Spleen (tissue), 13 donors: ENCODE measurements at places on chromosomes 16 and 17. TPM values are rescaled to one million over a fixed set of nuclear protein-coding genes. Genes with fewer than 3 reads are reported as not detected.
A peak's percentile ranks its signal among the peaks of the same experiment; 100 is the strongest.

GRCh38 chr17:46154151-46154816, 38.9 kb downstream of the KANSL1 start:
- H3K4me1 ChIP-seq, result peaks cover 100% of the 10 kb centered on the region
- peak overlapping the region; percentile 51 for H3K27ac ChIP-seq
- H3K4me3 ChIP-seq, result peak overlapping the region; percentile 21
- H3K27me3 ChIP-seq, result no peaks in the 10 kb centered on the region
- no peak for DNase-seq

DNA sequence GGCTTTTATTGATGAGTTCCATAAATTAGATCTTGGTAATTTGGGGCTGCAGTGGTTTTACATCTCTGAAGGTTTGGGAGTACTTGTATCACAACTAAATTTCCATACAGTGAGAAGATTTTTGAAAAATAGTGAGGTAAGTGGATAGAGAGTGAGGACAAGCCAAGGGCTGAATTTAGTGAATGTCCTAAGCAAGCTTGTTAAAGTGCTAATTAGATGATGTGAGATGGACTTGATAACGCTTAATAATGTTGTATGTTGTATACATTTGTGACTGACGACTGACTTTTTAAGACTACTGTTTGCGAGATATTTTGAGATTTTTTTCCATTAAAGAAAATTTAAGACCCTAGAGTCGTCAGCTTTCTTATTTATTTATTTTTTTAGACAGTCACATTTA, 3.9 kb downstream of the NFATC3 start:
- peaks cover 79% of the 10 kb centered on the region for H3K4me1 ChIP-seq
- no peak overlapping the region for H3K27ac ChIP-seq

The BEAN1 gene
- not detected for total RNA-seq

The SLFN14 gene
- 0.52 TPM for total RNA-seq

GRCh38 chr16:22052980-22053379, 39.4 kb upstream of the VWA3A start:
- no peak overlapping the region for H3K4me3 ChIP-seq
- DNase-seq, result no peak
- no peaks in the 10 kb centered on the region for H3K27me3 ChIP-seq
- no peaks in the 10 kb centered on the region for H3K4me1 ChIP-seq

The NDEL1 gene
- total RNA-seq, result 141 TPM

The EXOC3L1 gene
- 73.2 TPM for total RNA-seq

GRCh38 chr17:73508057-73508930, 136.0 kb downstream of the SDK2 start:
- no peak for DNase-seq
- H3K4me3 ChIP-seq, result no peak overlapping the region
- peaks cover 4% of the 10 kb centered on the region for H3K4me1 ChIP-seq
- no peaks in the 10 kb centered on the region for H3K27me3 ChIP-seq

The KRT33B gene
- total RNA-seq, result not detected

DNA sequence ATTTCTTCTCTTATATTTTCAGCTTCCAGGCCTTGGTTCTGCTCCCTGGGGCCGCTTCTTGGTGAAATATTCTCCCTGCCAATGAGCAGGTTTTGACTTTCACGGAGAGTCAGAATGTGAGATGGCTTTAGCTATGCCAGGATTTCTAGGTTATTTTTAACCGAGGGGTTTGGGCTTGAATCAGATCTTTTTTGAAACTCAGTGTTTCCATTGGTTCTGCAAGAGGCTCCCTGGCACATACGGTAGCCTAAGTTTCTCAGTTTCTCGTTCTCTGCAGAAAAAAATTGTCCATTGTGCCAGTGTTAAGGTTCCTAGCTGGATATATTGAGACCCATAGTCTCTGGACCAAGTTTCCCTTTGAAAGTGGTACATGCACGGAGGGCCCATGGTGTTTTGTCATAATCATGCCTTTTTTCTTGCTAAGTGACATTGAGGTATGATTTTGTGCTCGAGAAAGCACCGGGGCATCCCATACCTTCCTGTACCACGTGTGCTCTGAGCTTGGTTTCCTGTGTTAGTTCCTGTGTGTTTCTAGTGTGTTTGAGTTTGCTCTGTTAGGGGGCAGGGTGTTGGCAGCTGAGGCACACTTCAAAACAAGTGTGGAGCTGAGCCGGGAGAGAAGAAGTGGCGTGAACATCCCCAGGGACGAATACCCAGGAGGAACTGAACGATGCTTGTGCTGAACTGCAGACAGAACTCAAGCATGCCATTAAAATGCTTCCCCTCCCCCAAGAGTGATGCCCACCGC, 127.2 kb downstream of the HS3ST3B1 start:
- peak; percentile 77 for DNase-seq
- peak overlapping the region; percentile 89 for H3K27ac ChIP-seq
- no peaks in the 10 kb centered on the region for H3K36me3 ChIP-seq
- H3K4me1 ChIP-seq, result peaks cover 41% of the 10 kb centered on the region
- peak overlapping the region; percentile 64 for H3K4me3 ChIP-seq

The RNF213 gene
- total RNA-seq, result 303 TPM

GRCh38 chr17:41512546-41513167, 6.0 kb downstream of the KRT15 start:
- no peak overlapping the region for H3K27ac ChIP-seq
- no peaks in the 10 kb centered on the region for H3K4me1 ChIP-seq
- H3K36me3 ChIP-seq, result no peaks in the 10 kb centered on the region
- H3K4me3 ChIP-seq, result no peak overlapping the region
- no peak for DNase-seq

DNA sequence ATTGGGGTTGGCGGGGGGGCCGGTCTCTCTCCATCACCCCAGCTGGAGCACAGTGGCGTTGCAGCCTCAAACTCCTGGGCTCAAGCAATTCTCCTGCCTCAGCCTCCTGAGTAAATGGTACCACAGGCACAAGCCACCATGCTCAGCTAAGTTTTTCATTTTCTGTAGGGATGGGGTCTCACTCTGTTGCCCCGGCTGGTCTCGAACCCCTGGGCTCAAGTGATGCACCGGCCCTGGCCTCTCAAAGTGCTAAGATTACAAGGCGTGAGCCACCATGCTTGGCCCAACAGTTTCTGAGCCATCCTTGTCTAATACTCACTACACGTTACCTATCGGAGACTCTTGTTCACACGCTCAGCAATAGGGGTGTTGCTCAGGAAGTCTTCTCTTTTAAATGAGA, 11.6 kb downstream of the WDR59 start:
- no peak overlapping the region for H3K4me3 ChIP-seq
- no peaks in the 10 kb centered on the region for H3K27me3 ChIP-seq
- no peaks in the 10 kb centered on the region for H3K4me1 ChIP-seq
- H3K36me3 ChIP-seq, result no peaks in the 10 kb centered on the region
- DNase-seq, result peak; percentile 15

The ARMC7 gene
- 14.1 TPM for total RNA-seq

GRCh38 chr17:36597226-36597625, 4.2 kb upstream of the MRM1 start:
- H3K27me3 ChIP-seq, result no peaks in the 10 kb centered on the region
- no peak for DNase-seq
- no peak overlapping the region for H3K27ac ChIP-seq
- H3K4me1 ChIP-seq, result peaks cover 13% of the 10 kb centered on the region

The PLK1 gene
- total RNA-seq, result 16.6 TPM

The MT4 gene
- total RNA-seq, result not detected

DNA sequence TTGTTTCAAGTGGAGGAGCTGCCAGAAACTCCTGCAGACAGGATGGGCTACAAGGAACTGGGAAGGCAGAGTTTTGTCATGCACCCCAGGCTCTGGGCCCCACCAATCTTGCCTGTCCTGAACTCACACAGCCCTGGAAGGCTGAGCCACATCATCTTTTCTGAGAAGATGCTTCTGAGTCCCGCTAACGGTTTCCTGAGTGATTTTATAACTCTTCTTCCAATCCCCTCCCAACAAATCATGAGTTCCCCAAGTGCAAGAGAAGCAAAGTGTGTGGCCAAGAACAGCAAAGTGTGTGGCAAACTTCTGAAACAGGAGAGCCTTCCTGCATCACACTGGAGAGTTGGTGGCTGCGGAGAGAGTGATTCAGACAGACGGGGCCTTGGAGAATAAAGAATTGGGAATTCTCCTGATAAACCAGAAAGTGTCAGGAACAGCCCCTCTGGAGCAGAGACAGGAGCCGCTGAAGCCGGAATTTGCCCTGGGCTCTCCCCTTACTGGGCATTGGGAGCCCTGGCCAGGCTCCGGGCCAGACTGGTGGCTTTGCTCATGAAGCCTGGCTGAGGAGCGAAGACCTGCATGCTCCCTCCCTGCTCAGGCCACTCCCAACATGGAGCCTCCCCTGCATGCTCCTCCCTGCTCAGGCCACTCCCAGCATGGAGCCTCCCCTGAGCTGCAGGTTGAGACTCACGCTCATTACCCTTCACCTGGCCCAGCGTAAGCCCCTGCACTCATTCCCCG, 47.2 kb downstream of the PITPNM3 start:
- H3K4me1 ChIP-seq, result peaks cover 24% of the 10 kb centered on the region
- H3K27ac ChIP-seq, result no peak overlapping the region
- H3K36me3 ChIP-seq, result no peaks in the 10 kb centered on the region
- no peaks in the 10 kb centered on the region for H3K27me3 ChIP-seq
- DNase-seq, result no peak

DNA sequence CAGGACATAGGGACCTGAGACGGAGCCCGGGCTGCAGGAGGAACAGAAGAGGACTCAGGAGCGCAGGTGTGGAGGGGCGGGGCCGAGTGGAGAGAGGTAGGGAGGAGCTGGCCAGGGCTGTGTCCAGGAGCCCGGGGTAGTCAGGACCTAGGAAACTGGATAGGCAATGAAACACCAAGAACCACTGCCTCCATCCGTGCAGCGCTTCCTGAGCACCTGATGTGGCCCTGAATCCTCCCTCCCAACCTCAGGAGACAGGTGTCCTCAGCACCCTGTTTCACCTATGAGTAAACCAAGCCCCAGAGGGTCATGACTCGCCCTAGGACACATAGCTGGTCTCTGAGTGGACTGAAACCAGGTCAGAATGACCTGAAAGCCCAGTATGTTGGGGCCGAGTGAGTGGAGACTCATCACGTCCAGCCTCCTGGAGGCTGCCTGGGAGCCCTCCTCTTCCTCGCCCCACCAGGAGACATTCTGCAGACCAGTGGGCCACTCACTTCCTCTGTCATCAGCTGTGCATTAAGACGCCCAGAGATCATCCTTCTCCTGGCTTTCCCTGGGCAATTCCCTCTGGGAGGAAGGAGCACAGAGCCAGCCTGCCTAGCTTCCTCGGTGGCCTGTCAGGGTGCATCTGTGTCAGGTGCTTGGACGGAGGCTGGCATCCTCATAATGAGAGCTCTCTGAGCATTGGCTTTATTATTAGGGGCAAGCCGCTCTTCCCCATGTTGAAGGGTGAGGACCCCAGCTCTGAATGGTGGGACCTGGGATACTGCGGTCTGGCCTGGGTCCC, 72.8 kb downstream of the SCNN1B start:
- no peaks in the 10 kb centered on the region for H3K36me3 ChIP-seq
- H3K4me1 ChIP-seq, result no peaks in the 10 kb centered on the region
- no peak overlapping the region for H3K27ac ChIP-seq
- peaks cover 12% of the 10 kb centered on the region for H3K27me3 ChIP-seq
- peak; percentile 57 for DNase-seq

The BCO1 gene
- not detected for total RNA-seq

DNA sequence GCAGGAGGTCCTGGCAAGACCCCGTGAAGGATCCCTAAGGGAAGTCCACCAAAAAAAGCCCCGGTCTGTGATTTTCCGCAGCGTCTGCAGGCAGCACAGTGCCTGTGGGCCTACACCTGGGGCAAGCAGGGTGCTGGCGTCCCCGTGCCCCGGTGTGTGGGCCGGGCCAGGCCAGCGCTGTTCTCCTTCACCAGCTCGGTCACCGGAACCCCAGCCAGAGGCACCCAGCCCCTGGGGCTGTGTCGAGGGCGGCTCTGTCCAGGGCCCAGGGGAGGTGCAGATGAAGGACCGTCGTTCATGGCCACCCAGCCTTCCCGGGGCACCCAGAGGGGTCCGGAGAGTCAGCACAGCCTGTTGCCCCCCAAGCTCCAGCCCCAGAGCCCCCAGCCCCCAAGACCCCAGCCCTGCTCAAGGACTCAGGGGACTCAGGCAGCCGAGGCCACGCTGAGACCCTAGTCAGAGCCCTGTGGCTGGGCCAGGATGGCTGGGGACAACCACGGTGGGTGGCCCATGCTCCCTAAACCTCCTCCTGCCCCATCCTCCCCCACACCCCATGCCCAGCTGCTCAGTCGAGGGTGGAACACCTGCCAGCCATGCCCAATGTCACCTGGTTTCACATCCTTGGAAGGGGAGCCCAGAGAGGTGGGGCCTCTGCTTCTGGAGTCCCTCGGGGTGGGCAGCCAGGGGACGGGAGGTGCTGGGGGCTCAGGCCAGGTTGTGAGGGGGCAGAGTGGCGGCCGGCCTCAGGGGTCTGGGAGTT, 5.7 kb upstream of the C1QTNF8 start:
- H3K27ac ChIP-seq, result no peak overlapping the region
- no peak overlapping the region for H3K4me3 ChIP-seq
- H3K4me1 ChIP-seq, result peaks cover 9% of the 10 kb centered on the region
- H3K36me3 ChIP-seq, result no peaks in the 10 kb centered on the region
- no peak for DNase-seq

GRCh38 chr16:383326-384051, 1.7 kb upstream of the PGAP6 start:
- H3K4me3 ChIP-seq, result peak overlapping the region; percentile 96
- peak overlapping the region; percentile 92 for H3K27ac ChIP-seq
- no peaks in the 10 kb centered on the region for H3K36me3 ChIP-seq
- H3K27me3 ChIP-seq, result no peaks in the 10 kb centered on the region

DNA sequence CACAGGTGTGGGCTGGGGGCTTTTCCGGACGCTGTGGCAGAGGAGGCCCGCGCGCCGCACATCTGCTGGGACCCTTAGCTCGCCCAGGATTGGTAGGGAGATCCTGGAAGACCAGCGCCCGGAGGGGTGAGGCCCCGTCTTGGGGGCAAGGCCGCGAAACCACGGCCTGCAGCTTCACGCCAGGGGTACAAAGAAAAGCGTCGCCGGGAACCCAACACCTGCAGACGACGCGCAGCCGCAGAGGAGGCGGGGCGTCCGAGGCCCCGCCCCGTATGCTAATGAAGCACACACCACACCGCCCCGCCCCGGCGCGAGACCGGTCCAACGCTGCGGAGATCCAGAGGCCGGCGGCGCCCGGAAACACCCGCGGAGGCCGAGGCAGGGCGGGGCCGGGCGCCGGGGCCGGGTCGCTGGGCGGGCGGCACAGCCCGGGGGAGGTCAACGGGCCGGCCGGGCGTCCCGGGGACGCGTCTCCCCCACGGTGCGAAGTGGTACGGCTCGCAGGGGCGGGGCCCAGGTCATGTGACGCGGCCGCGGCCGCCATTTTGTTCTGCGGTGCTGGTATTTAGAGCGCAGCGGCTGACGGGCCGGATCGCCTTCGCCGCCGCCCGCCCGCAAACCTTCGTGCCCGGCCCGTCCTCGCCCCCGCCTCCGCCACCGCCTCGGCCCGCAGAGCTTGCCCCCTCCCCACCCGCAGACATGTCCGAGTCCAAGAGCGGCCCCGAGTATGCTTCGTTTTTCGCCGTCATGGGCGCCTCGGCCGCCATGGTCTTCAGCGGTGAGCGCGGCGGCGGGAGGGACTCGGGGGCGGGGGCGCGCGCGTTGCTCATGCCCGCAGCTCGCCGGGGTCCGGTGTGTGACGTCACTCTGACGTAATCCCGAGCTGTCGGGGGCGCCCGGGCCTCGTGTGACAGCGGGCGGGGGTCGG, at the start of gene ATP6V0C:
Gene ATP6V0C, plus strand, starts transcription at position 548 of the 928 bp plus-strand sequence. Its CDS starts 152 bp downstream, at position 700.
- no peaks in the 10 kb centered on the region for H3K27me3 ChIP-seq
- H3K27ac ChIP-seq, result peak within 1 kb of the TSS; percentile 100
- DNase-seq, result peak; percentile 97
- H3K4me3 ChIP-seq, result peak within 1 kb of the TSS; percentile 81
- H3K36me3 ChIP-seq, result no peaks in the 10 kb centered on the region
- peaks cover 79% of the 10 kb centered on the region for H3K4me1 ChIP-seq

- no peaks in the 10 kb centered on the region for H3K27me3 ChIP-seq
- H3K4me3 ChIP-seq, result no peak overlapping the region
- H3K27ac ChIP-seq, result no peak overlapping the region
- DNase-seq, result no peak
- H3K4me1 ChIP-seq, result no peaks in the 10 kb centered on the region
- H3K36me3 ChIP-seq, result no peaks in the 10 kb centered on the region
These were observed 60.7 kb upstream of the GRIN2A start for GRCh38 chr16:10242916-10243315.
